CD8-positive, alpha-beta memory T cell (primary cell): ENCODE measurements at places on chromosomes 12 and 14.

DNA sequence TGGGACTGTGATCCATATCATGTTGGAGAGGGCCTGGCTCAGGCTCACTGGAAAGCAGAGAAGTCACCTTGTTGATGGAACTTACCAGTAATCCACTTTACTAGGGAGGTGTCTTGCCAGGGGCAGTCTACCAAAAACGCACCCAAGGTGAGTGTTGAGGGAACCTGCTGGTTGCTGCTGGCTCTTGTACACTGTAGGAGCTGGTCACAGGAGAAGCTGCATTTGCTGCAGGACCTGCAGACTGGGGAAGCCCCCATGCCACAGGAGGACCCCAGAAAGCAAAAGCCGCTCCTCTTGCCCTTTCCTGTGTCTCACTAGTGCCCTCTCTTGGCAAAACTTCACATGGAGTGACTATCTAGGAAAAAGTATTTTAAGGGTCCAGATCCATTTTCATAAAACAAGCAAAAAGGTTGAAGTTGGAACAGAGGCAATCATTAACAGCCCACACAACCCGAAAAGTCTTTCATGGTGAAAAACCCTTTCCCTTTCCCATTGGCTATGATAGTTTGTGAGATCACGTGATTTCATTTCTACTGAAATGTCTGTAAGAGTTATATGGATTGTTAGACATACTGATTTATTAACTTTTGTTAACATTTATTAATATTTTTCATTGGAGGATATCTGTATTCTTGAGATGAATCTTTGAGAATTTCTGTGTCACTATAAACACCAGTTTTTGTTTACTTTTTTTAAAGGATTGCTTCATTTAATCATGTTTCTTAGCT, 59.2 kb downstream of the RASSF8 start:
- DNase-seq, result no peak

GRCh38 chr12:41936333-41936732, 208.3 kb downstream of the GXYLT1 start:
- DNase-seq, result no peak

DNA sequence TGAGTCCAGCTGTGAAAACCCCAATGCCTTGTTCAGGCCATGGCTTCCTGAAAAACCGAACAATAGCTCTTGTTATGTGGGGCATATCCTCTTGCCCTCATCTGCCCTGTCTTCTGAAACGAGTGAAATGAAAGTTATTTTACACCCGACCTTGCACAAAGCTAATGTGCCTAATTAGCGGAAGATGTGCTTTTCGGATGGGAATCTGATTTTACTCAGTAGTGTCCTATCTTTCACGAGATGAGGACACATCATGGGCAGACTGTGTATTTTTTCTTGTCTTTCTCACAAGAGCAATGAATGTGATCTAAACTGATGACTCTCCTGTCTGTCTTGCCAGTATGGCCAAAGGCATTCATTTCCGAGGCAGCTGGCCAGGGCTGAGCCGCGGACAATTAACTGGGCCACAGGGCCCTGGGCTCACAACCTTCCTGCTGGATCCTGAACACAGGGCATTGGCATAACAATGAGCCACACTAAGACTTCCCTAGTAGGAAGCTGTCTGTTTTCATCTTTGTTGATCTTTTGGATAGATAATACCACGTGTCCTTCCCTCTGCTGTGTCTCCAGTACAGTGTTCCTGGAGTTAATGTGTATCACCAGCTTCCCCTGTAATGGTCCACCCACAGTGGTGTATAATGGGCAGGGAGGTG, 86.0 kb upstream of the HIF1A start:
- no peak for DNase-seq

DNA sequence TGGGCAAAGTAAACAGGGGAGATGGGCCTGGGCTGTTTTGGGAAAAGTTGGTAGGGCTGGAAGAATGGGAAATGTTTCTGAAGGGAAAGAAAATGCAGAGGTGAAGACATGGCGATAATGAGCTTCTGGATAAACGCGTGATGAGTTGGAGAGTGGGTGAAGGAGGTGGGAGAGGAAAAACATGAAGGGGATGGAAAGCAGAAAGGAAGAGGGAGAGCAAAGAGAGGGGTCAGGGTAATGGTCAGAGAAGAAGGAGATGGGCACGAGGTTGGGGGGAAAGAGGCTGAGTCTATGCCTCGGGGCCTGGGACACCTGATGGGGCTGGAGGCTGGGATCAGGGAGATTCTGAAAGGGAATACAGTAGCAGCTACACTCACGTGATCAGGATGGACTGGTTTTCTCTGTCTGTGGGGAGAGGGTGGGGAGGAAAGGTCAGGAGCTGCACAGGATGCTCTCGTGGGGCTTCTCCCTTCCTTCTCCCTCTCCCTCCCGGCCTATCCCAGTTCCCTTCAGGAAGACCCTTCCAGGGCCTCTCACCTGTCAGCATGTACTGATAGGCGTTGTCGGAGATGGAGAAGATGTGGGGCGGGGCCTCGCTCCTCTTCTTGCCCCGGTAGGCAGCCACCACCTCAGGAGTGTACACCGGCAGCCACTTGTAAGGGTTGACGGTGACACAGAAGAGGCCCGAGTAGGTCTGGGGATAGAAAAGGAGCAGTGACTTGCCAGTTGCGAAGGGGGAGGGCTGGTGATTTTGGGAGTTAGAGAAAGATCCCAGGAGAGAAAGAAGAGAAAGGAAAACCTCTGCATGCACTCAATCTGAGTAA, 3.1 kb downstream of the MYH7 start:
- no peak for DNase-seq

GRCh38 chr12:47247418-47247817, 167.7 kb upstream of the AMIGO2 start:
- no peak for DNase-seq
